ENCODE measurements at places on chromosomes 6 and 20.

- no peak for DNase-seq
Observed at GRCh38 chr6:5726976-5727718, 279.6 kb downstream of the NRN1 start.

DNA sequence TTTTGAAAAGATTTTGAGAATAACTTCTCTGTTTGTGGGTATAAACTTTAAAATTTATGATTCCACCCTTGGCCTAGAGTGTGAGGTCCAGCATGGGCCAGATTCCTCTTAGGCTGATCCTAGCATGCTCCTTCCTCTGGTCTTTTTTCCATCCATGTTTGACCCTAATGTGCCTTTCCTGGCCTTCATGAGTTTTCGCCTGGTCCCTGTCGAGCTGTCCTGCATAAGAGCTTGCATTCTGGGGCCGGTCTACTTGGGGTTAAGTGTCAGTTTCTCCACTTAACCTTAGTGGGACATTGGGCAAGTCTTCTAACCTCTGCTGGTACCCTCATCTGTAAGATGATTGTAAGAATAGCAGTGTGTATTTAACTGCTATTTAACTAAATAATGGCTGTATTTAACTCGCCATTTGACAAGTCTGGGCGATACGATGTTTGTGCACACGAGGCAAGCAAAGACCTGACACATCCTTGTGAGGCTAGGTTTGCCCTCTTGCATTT lies 40.7 kb upstream of the TAGAP start:
- DNase-seq: no peak

DNA sequence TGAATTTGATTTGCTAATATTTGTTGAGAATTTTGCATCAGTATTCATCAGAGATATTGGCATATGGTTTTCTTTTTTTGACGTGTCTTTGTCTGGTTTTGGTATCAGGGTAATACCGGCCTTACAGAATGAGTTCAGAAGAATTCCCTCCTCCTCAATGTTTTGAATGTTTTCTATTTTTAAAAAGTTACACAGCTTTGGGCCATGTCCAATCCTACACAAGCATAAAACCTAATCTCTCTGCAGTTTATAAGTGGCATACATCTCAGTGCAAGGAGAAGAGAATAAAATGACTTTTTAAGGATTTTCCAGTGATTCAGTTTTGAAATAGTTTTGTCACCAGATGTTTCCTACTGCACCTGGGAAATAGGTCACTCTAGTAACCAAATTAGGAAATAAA lies 185.5 kb downstream of the COL12A1 start:
- no peak for DNase-seq

DNA sequence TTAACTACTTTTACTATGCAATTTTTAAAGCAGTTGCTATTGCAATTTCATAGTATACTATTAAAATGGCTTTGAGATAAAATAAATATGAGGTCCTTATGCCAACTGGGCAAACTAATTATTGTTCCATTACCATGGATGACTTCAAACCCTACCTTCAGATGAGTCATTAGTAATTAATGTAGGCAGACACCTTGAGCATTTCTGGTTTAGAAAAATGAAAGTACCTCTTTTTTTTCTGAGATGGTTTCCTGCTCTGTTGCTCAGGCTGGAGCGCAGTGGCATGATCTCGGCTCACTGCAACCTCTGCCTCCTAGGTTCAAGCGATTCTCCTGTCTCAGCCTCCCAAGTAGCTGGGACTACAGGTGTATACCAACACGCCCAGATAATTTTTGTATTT lies 11.9 kb downstream of the ASF1A start:
- DNase-seq: no peak

- no peak for DNase-seq
Observed at GRCh38 chr6:168828800-168829199, 387.8 kb downstream of the SMOC2 start.
